Endothelial cell of umbilical vein (primary cell): ENCODE measurements at places on chromosomes 6 and 20.

GRCh38 chr6:154164397-154164796 is 125.4 kb downstream of the OPRM1 start:
- DNase-seq: peak; percentile 57

DNA sequence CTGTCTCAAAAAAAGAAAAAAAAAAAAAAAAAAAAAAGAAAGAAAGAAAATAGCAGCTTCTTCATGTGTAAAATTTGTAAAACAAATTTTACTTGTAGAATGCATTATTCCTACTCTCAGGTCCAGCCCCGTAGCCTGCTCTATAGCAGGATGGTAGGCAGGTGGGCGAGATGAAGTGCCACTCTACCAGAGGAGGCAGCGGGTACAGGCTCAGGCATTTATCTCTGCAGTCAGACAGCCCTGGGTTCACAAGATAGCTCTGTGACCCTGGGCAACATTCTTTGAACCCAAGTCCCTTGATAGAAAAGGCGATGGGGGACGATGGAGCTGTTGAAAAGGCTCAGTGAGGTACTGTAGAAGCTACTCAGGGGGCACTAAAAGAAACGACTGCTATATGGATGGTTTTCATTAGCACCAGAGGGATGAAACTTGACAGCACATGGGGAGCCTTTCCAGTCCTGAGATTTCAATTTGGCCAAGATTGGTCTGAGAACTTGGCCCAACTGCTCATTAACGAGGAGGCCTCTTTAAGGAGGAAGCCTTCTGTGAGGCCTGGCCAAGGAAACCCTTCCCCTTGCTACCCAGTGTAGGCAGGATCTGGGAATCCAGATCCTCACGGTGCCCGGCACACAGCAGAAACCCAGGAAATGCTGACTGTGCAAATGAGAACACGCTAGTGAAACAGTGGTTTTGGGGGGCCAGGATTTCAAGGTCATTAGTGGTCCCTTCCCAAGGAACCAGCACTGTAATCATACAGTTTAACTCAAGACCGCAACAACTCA is 63.1 kb downstream of the MYH7B start:
- no peak for DNase-seq

GRCh38 chr20:1164871-1165270 is 19.9 kb downstream of the TMEM74B start:
- DNase-seq: no peak

GRCh38 chr6:83592770-83593394 is 80.5 kb downstream of the PRSS35 start:
- peak; percentile 13 for DNase-seq

DNA sequence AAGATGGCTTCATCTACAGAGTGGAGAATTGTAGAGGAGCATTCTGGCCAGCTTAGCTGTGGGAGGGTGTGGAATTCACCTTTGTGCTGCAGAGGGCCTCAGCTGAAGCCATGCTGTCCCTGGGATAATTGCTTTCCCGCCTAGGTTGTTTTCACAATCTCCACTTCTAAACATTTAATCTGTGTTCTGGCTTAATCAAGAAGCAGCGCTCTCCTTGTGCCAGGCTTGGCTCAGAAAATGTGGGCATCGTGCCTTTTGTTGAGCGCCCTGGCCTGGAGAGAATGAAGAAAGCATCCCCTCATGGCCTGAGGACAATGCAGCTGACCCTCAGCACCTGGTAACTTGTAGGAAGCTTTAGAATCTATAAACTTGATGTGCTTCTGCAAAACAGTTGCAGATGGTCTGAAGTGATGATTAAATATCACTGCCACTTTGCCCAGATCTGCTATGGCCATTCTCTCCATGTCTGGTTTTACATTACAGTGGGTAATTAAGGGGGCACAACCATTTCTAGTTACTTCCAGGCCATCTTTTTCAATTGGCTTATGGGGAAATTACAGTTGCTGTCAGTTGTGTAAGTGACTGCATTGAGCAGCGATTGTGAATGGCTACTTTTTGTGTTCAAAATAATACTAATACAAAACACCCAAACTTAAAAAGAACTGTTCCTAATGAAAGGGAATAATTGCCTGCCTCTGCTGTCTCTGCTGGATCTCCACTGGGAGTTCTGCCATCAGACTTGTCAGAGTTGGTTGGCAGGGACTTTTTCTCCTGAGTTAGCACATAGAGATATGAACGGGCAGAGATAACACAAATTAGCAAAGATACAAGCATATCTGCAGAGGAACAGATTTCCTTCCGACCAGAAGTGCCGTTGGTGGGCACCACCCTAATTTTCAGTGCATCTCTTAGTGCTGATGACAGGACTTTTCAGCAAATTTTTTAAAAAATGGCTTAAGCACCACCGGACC is 18.4 kb downstream of the CTNNBL1 start:
- DNase-seq: peak; percentile 15

GRCh38 chr6:106546691-106547414 is 82.4 kb downstream of the RTN4IP1 start:
- DNase-seq: peak; percentile 94

GRCh38 chr6:32565511-32565910 is 24.1 kb downstream of the HLA-DRB1 start:
- DNase-seq: no peak

DNA sequence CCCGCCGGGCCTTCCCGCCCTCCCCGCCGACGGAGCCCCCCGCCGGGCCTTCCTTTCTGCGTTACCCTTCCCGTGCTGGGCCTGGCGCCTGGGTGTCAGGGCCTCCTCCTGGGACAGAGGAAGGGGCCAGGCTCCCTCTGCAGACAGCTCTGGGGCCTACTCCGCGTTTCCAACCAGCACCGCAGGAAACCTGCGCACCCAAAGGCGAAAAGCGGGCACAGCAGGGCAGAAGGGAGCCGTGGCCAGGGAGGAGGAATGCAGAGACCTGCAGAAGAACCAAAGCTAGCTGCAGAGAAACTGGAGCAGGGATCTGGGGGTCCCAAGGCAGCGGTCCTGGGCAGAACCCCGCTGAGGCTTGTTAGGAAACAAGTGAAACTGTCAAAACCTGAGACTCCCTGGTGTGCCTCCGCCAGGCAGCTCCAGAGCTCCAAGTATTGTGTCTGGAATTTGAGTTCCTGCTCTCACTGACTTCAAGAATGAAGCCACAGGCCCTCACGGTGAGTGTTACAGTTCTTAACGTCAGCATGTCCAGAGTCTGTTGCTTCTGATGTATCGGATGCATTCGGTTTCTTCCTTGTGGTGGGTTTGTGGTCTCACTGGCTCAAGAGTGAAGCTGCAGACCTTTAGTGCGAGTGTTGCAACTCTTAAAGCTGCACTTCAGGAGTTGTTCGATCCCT is 33.3 kb downstream of the IRF4 start:
- DNase-seq: no peak

- no peak for DNase-seq
Observed at GRCh38 chr6:91780270-91780669, 1193.4 kb upstream of the MAP3K7 start.

GRCh38 chr6:32607263-32607987 is 17.8 kb upstream of the HLA-DRB1 start:
- DNase-seq: no peak

DNA sequence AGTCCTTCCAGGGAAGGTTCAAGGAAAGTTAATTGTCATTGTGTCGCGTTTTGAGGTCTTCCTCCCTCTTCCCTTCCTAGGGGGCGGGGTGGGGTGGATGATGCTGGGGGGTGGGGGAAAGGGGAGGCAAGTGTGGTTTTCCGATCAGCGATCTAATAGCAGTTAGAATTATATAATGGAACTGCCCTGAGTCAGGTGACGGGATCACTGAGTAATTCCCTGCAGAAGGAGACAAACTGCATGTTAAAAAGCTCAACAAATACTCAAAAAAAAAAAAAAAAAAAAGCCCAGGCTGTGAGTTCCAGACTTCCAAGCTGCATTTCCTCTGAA is 240.4 kb downstream of the PHACTR1 start:
- DNase-seq: no peak

GRCh38 chr6:141260627-141261015 is 872.1 kb upstream of the GJE1 start:
- DNase-seq: no peak

GRCh38 chr6:44225579-44226325 is 2.4 kb downstream of the SLC29A1 start:
- DNase-seq: no peak

- DNase-seq: peak; percentile 55
Observed at GRCh38 chr6:135438907-135439535, 58.5 kb downstream of the AHI1 start.

- no peak for DNase-seq
Observed at GRCh38 chr6:109389650-109390274, 7.5 kb upstream of the CD164 start.

- no peak for DNase-seq
Observed at GRCh38 chr6:163327921-163328320, 86.6 kb upstream of the QKI start.

DNA sequence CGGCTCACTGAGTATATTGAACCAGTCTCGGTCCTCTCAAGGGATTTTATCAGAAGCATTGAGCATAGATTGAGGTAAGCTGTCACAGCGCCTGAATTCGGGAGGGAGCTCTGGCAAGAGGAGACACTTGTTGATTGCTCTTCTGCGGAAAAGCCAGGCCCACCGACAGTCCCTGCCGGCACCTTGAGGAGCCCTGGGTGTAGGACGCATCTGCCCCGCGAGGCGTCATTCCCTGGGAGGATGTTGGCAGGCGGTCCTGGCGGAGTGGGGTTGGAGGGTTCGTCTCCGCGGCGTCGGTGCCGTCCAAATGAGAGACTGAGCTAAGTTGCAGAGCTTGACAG is 843 bp downstream of the FBXO9 start:
- DNase-seq: peak; percentile 61

DNA sequence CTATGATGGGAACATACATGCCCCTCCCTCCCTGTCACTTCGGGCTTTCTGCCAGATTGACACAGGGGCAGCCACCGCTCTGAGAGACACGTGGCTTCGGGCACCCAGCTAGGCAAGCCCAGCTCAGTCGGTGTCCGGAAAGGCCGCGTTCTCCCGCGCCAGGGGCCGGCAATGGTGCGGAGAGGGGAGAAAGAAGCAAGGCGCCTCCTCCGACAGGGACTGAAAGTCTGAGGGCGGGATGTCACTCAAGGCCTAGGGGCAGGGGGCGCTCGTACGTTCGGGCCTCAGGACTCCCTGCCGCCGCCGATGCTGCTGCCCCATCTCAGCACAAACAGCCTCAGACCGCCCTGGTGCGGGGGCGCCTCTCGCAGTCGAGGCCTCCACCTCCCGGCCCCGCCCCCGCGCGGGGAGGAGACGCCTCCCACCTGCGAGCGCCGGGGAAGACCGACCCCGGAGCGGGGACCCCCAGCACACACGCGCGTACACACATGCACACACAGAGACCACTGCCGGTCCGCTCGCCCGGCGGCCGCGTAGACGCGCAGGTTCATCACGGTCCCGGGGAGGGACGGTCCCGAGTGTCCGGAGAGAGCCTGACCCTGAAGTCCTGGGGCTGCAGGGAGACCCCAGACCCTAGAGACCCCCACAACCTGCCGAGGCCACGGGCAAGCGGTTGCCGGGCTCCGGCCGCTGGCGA is 1.9 kb downstream of the GRM4 start:
- peak; percentile 15 for DNase-seq

DNA sequence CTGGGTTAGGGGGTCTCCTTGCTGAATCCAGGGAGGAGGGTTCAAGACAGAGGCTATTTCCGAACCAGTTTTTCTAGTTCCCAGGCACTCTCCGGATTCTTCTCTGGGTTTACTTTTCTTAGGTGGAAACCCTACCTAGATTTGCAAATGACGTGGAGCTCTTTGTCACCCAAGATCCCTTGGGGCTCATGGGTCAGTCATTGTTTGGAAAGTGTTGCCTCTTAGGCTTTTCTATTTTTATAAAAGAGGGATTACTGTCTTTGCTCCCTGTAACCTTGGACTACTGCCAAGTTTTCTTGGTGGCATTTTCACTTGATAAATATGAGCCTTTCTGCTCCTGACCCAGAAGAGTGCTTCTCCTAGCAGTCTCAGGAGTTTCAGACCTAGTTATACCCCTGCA is 33.6 kb downstream of the FAM209B start:
- DNase-seq: no peak

GRCh38 chr6:70282919-70283461 is 19.9 kb downstream of the COL9A1 start:
- DNase-seq: no peak

GRCh38 chr6:67888886-67889681 is 746.0 kb upstream of the ADGRB3 start:
- DNase-seq: no peak

- DNase-seq: no peak
Observed at GRCh38 chr6:19844689-19845088, 7.5 kb downstream of the ID4 start.

DNA sequence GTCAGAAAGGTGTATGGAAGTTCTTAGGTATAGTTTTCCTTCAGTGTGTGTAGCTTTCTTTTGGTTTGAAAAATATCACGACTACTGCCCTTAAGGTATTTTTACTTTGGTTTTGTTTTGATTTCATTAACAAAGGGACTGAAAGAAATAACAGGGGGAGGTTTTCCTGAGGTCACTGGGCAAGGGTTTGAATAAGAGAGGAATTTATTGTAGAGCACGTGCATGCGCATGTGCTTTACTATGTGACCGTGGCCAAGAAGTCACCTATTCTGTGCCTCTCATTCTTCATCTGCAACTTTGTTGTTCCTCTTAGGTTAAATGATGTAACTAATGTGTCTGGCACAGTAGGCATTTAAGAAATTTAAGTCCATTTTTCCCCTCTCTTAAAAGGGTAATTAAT is 4.1 kb upstream of the MAN1A1 start:
- DNase-seq: peak; percentile 28

- DNase-seq: no peak
Observed at GRCh38 chr6:145148776-145149175, 586.5 kb downstream of the EPM2A start.

GRCh38 chr6:100078509-100078908 is 84.5 kb upstream of the MCHR2 start:
- peak; percentile 12 for DNase-seq

GRCh38 chr6:44341095-44341890 is 1.2 kb upstream of the SPATS1 start:
- no peak for DNase-seq

- DNase-seq: peak; percentile 73
Observed at GRCh38 chr20:51372176-51372803, 170.2 kb downstream of the NFATC2 start.

DNA sequence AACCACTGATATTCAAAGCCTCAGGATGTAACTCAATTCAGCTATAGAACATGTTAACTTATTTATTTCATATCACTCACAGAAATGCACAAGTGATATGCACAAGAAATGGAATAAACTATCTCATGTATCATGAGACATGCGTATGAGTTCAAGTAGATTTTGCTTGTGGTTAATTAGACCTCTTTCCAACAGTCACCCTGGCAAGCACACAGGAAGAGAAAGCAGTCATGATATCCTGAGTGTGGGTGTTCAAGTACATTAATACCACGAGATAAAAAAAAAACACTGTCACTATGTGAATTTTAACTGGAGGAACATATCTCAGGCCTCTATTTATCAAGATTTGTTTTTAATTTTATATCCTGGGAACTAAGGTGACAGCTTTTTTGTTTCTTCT is 64.2 kb downstream of the LAMP5 start:
- DNase-seq: no peak
